HS-5 (cell line): ENCODE measurements at places on chromosomes 12 and 14.

DNA sequence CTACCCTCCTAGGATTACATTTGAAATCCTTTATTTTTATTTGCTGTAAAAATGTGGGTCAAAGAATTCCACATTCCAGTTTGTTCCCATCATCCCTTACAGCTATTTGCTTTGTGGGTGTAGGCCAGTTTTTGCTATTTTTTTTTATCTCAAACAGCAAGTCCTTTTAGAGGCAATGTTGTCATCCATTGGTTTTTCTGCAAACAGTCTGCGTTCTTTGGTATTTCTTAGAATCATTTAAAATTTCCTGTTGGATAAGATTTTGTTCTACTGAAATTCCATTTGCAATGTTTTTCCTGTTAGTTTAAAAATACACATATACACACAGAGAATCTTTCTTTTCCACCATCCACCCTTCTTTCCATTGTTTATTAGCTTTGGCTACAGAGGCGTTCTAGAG, 53.3 kb upstream of the STK38L start:
- no peak for DNase-seq

DNA sequence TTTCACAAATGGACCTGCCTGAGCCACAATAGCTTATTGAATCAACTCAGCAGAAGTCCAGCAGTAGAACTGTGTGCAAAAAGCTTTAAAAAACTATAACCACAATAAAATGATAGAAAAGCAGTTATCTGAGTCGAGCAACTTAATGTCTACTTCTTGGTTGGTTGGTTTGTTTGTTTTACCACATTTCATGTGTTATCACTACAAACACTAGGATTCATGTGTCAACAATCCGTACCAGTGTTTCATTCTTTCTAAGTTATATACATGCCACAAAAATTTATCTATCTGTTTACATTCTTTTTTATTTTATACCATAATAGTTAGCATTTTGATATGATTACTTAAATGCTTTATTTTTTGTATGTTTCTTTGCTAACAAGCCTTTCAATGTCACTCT, 339.0 kb downstream of the KCNH5 start:
- DNase-seq = no peak

DNA sequence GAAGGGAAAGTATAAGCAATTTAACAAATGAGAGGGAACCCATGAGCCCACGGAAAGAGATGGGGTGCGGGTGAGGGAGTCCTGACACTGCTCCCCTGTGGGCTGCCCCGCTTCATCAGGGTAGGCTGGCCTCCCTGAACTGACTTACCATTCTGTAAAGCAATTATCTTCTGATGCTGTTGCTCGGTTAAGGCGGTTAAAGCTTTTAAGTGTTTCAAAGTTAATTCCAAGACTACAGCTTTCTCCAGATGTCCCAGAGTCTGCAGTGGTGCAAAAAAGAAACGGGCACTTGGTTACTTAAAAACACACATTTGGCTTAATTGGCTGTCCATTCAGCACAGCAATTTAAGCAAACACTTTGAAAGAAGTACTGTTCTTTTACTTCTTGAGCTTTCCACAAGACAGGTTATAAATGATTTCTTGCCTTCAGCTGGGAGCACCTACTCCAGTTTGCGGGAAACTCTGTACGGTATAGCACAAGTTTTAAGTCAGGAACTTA, 1.3 kb downstream of the BHLHE41 start:
- no peak for DNase-seq

- DNase-seq = no peak
These were observed 6.7 kb downstream of the TRHDE start for GRCh38 chr12:72278894-72279293.

DNA sequence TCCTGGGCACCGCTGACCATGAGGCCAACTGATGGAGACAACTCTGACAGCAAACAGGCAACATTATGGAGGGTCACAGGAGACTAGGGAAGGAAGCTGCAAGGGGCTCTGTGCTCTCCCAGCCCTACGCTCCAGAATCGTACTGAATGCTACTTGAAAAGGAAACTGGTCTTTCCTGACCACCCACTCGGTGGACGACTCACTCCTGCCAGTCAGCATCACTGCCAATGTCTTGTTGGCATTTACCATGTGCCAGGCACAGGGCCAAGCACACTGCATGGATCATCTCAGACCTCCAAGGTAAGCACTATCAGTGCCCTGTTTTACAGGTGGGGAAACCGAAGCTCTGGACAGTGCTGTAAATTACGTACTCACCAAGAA, 38.0 kb downstream of the CCDC85C start:
- DNase-seq = no peak

GRCh38 chr12:92192360-92192759, 46.7 kb upstream of the BTG1 start:
- no peak for DNase-seq

- no peak for DNase-seq
These were observed 44.4 kb upstream of the CHPT1 start for GRCh38 chr12:101653030-101653429.

GRCh38 chr12:28191051-28192048, 1.1 kb downstream of the CCDC91 start:
- DNase-seq = peak; percentile 68

DNA sequence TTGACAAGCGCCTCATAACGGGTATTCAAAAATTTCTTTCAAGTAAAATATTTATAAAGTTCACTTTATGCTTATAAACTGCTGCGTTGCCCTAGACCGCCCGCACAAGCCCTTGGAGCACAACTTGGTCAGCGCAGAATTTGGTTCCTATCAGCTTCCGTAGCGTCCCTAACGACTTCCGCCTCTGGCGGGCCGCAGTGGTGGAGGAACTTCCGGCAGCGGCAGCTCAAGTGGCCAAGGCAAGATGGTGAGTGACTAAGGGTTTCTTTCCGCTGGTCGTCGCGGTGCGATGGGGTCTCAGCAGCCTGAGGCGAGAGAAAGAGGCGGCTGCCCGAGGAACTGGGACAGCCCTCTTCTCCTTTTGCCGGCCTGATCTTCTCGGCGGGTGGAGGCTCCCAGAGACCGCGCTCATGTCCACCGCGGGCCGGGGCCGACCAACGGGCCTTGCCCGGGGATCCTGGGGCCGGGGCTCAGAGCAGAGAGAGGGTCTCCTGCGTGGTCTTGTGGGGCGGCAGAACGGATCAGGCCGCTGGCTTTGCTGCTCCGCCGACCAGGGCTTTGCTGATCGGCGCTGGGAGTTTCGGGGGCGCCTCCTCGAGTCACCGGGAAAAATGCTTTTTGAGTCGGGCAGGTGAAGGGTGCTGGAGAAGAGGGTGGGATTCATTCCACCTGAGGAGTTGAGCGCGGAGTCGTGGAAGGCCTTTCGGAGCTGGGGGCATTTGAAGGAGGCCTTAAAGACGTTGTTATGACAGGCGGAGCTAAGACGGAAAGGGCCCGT, at the start of gene PSMC1:
Gene PSMC1, plus strand, starts transcription at position 200 of the 778 bp plus-strand sequence. Its CDS starts 45 bp downstream, at position 245.
- peak; percentile 73 for DNase-seq

DNA sequence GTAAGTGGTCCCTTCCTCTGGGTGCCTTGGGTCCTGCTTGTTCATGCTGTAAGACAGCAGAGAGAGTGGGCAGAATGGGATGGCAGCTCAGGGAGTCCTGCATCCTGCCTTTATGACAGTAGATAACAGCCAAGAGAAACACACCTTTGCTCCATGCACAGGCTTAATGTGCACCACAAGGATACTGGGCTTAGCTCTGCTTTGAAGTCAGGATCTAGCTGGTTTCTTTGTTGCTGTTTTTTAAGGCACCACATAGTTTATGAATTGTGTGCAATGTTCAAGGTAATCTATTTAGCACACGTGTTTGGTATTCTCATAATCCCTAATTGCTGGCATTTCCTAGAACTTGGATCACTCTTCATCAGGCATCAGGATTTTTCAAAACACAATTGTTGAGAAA, 239.5 kb upstream of the DCN start:
- no peak for DNase-seq

- DNase-seq = no peak
These were observed 87.4 kb downstream of the B4GALNT3 start for GRCh38 chr12:546920-547845.

- no peak for DNase-seq
These were observed 67.0 kb downstream of the ARF6 start for GRCh38 chr14:49959822-49960408.

DNA sequence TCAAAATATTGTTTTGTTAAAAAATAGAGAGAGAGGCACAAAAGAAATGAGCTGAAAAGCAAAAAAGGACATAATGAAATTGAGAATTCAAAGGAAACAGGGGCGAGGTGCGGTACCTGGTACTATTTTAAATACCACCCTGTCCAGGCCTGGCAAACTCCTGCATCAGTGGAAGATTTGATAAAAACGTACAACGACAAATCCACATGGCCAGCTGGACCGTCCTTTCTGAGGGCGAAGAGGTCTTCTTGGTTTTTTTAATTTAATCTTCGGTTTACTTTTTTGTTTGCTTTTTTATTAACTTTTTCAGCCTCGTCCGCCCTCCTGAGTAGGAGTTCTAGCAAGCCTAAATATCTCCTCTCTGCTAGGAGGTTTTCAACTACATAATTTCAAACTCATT, 11.9 kb downstream of the BCL11B start:
- DNase-seq = no peak

DNA sequence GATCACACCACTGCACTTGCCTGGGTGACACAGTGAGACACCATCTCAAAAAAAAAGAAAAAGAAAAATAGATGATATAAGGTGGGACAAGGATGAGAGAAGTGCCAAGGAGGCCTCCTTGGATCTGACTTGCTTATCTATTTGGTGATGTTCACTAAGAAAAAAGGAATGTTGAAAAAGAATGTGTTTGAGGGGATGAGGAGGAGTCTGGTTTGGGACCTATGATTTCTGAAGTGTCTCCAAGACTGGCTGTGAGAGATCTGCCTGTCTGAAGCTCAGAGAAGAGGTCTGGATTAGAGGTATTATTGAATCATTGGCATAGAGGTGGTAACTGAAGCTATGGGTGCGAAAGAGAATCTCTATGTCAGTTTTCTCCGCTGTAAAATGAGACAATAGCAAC, 42.8 kb downstream of the BCAT1 start:
- DNase-seq = no peak

- DNase-seq = no peak
These were observed 52.5 kb upstream of the PELI2 start for GRCh38 chr14:56065621-56066290.

DNA sequence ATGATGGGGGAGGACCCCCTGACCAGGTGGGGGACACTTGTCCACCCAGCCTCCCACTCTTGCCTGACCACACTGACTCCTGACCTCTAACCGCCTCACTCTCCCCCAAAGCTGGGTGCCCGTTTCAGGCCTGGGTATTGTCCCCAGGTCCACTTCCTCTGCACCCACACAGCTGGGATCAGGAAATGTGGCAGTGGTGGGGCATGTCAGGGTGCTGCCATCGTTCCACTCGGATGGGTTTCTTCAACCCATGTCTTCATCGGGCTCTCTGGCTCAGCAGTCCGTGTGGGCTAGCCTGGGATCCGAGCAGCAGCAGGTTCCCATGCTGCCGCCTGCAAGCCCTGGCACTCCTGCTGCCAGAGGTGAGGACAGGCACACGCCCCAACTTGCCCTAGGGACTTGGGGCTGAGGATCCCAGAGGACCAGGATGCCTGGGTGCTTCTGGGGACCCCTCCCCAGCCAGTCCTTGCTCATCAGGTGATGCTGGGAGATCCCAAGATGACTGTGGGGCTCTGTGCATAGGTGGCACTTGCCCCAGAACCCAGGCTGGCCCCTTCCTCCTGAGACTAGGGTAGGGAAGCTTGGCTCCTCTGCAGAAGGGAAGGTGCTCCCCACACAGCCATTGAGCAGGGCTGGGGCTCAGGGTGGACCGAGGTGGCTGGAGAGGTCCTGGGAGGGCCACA, 2.9 kb upstream of the CLBA1 start:
- DNase-seq = no peak

DNA sequence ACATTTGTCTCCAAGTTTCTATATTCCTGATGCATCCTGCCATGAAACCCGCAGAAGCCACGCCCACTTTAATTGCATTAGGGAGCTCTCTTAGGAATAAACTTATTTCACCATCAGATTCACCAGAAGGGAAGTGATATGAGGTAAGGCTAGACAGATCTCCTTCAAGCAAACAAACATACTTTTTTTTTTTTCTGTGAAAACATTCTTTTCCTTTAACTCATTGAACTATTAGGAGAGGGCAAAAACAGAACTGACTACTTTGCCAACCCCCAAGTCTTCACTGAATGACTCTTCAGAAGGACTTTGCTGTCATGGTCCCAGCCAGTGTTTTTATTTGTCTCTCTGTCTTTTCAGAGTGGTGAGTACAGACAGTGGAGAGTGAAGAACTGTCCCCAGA, 48.4 kb downstream of the GTF2A1 start:
- no peak for DNase-seq

- DNase-seq = no peak
These were observed 11.7 kb downstream of the CINP start for GRCh38 chr14:102351023-102351422.

GRCh38 chr12:116528498-116528897, 30.7 kb upstream of the MAP1LC3B2 start:
- DNase-seq = no peak

DNA sequence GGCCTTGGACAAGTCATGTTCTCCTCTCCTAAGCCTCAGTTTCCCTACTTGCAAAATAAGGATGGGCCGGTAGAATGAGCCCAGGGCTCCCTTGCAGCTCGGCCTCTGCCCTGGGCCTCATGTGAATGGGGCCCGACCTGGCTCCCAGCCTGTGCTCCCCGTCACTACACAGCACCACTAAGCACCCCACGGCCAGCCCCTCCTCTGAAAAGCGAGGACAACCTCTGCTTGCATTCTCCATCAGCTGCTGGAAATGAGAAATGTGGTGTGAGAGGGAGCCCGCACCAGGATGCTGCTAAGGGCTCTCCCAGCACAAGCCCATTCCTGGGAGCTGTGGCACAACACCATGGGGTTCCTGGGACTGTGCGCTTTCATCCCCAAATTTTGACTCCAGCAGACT, 10.2 kb downstream of the SLC25A47 start:
- DNase-seq = no peak

DNA sequence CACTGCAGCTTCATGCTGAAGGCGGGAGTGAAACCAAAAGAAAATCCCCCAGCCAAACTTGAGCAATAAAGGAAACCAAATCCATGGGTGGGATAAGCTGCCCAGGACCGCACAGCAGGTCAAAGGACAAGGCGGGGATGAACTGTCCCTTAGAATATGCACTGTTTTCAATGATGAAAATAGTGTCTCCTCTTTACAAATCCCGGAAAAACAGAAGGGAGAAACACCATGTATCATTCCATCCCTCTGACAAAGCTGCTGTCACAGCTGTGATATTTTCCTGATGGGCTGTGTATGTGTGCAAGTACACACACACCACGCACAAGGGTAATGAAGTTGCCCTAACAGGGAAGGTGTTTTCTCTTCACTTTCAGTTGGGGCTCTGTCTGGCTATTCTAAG, 70.3 kb downstream of the ACTN1 start:
- no peak for DNase-seq

DNA sequence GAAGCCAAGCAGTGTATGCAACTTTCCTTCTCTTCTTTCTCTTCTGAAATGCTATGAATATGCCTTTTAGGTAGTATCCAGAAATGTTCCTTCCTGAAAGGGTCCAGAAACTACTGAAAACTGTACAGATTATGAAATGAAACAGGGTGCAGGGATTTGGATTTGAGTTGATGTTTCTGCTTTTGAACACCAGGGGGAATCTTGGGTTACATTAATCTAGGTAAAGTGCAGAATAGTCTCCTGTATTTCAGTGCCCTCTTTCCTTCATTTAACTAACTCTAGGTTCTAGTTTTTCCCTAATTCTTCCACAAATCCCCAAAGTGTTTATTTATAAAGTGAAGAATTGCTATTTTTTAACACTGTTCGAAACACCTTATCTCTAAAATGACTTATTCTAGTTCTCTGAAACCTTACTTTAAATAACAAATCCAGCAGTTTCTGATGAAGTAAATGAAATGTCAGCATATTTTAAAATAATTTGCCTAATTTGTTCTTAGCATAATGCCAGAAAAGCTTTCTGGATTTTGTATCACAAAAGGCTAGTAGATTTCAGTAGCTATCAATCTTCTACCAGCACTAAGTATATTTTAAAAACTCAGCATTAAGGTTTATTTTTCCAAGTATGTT, 111.9 kb downstream of the LRRK2 start:
- no peak for DNase-seq
